ENCODE measurements at places on chromosomes 7 and 10.
A peak's percentile ranks its signal among the peaks of the same experiment; 100 is the strongest.

DNA sequence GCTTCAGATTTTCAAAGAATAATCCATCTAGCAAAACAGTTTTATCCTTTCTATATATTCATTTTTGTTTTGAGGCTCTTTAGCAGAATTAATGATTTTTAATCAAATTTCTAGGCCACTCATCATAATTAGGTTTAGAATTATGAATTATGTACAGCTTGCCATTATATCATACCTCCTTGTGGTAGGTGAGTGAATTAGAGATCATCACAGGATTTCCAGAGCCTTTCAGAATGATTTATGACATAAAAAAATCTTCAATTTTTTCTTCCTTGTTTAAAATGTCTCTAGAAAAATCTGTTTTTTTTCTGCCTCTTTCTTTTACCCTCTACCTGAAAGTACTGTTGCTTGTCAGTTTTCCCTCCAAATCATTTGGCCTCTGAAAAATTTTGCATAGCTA lies 433.3 kb downstream of the LRMDA start:
- DNase-seq = no peak

- no peak for DNase-seq
These were observed 66.9 kb downstream of the GALNT17 start for GRCh38 chr7:71198887-71199286.

DNA sequence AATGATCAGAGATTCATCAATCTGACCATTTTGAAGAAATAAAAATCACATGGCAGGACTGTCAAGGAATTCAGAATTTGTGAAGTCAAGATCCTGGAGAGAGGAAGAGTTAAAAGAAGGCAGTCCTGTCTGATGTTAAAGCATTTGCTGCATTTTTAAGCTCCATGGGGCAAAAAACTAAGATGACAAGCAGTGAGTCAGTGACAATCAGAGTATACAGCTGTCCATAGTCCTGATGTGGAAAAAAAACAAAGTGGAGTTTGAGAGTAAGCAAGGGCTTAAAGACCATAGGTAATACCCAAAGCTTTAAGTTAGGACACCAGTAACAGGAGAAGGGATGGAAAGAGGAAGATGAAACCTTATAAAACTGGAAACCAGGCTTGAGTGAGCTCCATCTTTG lies 412.7 kb upstream of the ANKRD30A start:
- no peak for DNase-seq

GRCh38 chr10:30820261-30820991 lies 190.9 kb upstream of the LYZL2 start:
- no peak for DNase-seq

DNA sequence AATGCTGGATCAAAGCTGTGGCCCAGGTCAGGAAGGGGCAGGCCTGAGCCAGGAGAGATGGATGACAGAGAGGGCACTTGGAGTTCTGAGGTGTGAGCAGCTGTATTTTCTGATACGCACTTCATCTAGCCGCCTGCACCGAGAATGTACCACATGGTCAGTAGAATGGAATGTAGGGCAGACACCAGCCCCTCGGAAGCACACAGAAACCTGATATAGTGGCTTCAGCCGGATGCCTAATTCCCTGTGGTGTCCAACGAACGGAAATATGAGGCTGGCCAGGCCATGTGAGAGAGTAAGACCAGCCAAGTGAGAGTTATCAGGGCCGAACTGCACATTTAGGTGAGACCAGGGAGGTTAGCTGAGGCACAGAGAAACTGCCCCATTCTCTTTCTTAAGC lies 46.7 kb upstream of the PLCE1 start:
- no peak for DNase-seq

- no peak for DNase-seq
These were observed 20.3 kb downstream of the KLF6 start for GRCh38 chr10:3764626-3765112.

GRCh38 chr7:157784041-157784835 lies 447.4 kb downstream of the DNAJB6 start:
- DNase-seq = no peak

GRCh38 chr7:47669901-47670384 lies 88.0 kb upstream of the TNS3 start:
- DNase-seq = no peak

DNA sequence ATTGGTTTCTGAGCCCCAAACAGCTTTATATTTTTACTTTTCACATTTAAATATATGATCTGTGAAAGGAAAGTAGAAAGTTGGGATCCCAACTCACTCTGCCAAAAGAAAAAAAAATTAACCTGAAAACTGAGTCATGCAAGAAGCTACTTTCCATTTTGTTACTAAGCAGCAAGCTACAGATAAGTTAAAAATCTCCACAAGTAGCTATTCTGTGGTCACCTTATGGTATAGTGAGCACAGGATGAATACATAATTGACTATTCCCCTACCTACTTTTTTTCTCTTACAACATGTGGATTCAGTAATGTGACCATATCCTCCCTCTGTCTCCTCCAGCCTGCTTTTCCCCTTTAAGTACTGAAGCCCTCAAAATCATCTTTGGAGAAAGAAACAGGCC lies 30.3 kb upstream of the CREB3L2 start:
- DNase-seq = no peak

DNA sequence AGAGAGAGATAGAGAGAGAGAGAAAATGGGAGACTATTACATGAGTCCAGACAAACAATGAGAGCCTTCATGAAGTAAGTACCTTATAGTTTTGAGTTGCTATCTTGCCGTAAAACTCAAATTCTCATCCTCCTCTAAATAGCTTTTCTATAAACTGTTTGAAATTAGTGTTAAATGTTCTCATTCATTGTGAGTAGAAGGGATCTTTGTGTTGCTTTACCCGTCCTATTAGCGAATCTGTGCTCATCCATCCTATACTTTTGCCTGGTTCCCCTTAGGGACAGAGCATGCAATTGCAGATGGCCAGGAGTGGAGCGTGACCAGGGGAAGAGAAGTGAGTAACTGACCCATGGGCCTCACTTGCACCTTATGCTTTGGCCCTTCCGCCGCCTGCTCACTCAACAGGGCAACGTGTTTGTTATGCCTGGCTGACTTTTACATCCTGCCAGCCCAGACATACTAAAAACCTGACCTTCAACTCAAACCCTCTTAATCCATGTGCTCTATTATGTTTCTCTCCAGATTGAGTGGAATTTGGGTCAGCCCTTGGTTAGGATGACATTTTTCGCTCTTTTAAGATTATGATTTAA lies 244.2 kb upstream of the YAE1 start:
- no peak for DNase-seq

GRCh38 chr10:3869036-3869435 lies 84.0 kb upstream of the KLF6 start:
- no peak for DNase-seq

- DNase-seq = no peak
These were observed 135.7 kb downstream of the MAGI2 start for GRCh38 chr7:79317728-79318127.

GRCh38 chr7:47830015-47830414 lies 118.3 kb downstream of the PKD1L1 start:
- DNase-seq = no peak

DNA sequence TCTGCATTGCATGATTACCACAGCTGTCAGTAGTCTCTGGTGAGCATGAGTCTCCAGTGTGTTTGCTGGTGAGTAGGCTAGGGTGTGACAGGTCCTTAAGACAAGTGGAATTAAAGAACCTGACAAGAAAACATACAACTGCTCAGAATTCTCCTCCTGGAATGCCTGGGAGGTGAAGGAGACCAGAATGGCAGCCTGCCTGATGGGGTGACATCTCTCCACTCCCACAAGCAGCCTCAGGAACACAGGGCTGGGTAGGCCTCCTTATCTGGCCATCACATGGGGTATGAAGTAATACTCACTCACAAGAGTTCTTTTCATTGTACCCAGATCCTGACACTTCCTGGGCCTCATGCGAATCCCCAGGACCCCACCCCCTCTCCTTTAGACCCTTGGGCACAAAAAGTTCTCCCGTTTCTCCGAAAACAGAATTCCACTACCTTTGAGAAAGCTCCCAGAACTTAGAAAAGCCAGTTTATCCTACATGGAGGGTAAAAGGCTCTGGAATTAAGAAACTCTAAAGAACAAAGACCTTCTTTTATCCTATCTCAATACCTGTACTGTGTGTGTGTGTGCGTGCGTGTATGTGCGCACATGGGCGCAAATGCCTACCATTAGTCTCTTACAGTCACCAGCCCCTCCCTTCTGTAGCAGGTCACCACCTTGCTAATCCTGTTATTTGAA lies 33.4 kb upstream of the C1GALT1 start:
- no peak for DNase-seq

DNA sequence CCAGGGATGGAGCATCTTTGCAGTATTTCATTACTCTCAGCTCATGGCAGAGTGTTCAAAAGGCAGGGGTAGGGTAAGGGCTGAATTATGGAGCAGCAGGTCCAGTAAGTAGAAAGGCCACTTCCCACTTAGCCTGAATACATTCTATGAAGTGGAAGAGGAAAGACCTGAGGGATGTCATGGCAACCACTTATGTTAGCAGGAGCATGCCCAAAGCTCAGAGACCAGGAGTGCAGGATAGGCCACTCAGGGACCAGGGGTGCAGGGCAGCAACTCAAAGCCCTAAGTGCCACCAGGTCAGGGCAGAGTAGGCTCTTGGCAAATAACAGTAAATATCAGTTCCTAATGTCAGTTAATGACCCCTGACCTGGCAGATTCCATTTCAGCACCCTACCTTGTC lies 3.6 kb downstream of the SRI start:
- no peak for DNase-seq

DNA sequence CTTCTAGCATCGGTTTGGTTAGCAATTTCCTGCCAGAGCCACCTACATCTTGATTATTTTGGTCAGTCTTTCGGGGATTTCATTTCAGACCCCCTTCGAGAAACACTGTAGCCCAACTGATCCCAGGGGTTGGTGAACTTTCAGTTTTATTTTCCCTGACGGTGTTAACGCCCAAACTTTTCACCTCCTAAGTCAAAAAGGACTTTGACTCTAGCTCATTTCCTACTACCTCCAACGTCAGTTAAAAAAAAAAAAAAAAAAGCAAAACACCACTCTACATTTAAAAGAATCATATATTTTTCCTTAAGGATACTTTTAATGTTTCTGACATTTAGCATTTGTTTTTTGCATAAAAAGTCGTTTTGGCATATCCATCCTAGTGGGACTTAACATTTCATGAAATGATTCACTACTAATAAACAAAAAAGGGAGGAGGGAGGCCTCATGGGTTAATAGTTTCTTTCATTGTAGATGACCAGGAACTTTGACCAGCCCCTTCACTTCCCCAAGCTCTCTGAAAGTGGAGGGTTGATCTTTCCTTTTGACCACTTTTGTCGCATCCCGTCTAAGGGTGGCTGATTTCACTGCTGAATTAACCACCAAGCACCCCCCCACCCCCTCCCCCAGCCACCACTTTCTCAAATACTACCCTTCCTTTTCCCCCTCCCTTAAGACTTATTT lies 764 bp upstream of the TCF7L2 start:
- no peak for DNase-seq

DNA sequence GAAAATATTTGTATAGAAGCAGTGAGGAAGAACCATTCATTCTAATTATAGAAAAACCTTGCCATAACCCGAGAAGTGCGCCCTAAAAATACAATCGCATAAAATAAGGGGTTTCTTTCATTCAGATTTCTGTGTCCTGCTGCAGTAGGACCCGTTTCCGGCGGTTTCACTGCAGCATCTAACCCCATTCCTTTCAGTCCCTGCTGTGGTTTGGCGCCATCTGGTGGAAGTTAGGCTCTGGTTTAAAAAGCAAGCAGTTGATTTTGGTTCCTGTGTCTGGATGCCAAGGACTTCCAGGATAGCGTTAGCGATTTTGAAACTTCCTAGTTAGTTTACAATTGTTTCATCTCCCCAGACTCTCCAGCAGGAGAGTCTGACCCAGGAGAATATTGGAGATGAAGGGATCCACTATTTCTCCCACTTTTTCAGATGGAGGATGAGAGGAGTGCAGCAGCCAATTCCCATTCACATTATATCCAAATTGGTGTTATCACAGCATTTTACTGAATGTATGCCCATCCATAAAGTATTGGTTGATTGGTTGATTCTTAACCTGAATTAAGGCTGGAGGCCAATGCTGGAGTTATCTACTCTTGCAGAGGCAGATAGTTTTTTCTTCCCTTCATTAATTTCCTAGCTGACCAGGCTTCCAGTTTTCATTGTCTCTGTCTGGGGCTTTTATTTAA lies 128.8 kb upstream of the CACNA2D1 start:
- DNase-seq = peak; percentile 96

- no peak for DNase-seq
These were observed 14.4 kb upstream of the DPYSL4 start for GRCh38 chr10:132172091-132173066.

DNA sequence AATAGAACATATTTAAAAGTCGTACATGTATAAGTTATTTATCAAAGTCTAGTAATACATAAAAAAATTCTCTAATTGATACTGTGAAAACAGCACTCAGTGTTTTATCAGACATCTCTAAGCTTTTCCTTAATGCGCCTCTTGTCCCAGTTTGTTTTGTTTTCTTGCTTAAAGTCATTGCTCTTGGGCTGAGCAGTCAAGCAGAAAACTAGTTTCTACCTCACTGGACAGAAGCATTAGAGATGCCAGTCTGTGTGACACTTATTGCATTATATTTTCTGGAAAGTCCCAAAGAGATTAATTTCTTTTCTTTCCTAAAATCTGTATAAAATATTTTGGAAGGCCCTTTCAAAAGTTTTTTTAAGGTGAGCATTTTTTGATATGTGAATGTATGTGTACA lies 236.2 kb downstream of the PCLO start:
- no peak for DNase-seq

- DNase-seq = no peak
These were observed 684 bp upstream of the CTNNA3 start for GRCh38 chr10:67696679-67697078.

DNA sequence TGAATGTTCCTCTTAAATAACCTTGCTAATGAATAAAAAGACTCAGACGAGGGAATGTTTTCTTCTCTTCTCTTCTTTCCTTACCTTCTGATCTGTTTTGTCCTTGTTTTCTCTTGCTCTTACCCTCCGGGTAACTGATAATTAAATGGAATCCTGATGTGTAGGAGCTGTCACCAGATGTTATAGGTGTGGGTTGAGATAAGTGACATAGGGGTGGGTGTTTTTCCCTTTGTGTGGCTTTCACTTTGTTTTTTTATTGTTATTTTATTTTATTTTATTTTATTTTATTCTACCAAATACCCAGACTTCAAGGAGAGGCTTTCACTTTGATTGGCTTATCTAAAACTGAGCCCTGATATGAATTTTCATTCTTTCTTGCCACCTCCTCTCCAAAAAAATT lies 25.5 kb downstream of the ANLN start:
- DNase-seq = no peak

DNA sequence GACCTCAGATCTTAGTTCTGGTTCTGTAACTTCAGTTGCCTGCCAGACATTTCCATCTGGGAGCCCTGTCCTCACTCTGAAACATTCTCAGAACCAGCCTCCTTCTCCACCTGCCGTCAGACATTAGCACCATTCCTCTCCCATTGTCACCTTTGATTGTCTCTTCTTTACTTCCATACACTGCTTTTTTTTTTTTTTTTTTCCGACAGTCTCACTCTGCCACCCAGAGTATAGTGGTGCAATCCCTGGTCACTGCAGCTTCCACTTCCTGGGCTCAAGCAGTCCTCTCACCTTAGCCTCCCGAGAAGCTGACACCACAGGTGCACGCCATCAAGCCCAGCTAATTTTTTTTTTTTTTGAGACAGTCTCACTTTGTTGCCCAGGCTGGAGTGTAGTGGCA lies 21.1 kb upstream of the HIPK2 start:
- DNase-seq = no peak
